Fibroblast of upper back skin (primary cell): ENCODE measurements at places on chromosomes 5 and 9.

DNA sequence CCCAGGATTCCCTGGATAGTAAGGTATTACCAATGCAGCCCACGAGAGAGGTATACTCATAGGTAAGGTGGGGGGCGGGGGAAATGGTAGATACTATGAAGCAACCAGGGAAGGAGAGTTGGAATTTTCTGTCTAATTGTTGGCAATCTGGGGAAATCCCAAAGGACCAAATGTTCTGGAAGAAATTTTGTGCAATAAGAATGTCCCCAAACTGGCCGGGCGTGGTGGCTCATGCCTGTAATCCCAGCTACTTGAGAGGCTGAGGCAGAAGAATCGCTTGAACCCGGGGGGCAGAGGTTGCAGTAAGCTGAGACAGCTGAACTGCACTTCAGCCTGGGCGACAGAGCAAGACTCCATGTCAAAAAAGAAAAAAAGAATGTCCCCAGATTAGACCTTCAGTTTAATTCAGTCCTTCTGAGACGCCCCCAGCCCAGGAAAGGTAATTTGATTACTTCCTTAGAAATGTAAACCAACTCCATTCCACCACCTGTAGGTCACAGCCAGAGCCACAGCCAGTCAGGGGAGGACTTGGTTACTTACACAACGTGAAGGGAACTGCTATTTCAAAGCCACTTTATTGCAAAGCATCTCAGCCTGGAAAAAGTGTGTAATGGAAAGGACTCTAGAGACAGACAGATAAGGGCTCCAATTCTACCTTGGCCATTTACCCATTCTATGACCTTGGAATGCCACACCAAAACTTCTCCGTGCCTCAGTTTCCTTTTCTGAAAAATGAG, 50.0 kb upstream of the KLF4 start:
- no peak for DNase-seq

DNA sequence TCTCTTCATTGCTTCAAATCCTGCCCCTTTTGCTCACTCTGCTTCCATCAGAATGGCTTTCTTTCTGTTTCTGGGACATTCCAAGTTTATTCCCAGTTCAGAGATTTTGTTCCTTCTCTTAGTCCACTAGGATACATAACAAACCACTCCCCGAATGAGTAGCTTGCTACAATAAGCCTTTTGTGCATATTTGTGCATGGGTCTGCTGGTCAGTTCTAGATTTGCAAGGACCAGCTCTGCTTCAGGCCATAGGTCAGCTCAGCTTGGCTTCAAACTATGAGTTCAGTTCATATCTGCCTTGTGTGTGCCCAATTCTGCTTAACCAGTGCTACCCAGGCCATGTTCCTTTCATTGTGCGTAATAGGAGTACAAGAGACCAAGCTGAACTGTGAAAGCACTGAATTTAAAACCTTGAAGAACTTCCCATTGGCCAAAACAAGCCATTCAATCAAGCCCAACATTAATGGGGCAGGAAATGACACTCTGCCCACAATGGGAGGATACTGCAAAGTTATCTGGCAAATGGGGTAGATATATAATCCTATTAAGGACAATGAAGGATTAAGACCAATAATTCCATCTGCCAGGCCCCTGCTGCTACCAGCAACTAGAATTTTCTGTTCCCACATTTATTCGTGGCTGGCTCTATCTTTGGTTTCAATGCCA, 328.8 kb downstream of the PRELID2 start:
- no peak for DNase-seq

GRCh38 chr9:78252616-78253015, 16.7 kb downstream of the CEP78 start:
- DNase-seq, result no peak

DNA sequence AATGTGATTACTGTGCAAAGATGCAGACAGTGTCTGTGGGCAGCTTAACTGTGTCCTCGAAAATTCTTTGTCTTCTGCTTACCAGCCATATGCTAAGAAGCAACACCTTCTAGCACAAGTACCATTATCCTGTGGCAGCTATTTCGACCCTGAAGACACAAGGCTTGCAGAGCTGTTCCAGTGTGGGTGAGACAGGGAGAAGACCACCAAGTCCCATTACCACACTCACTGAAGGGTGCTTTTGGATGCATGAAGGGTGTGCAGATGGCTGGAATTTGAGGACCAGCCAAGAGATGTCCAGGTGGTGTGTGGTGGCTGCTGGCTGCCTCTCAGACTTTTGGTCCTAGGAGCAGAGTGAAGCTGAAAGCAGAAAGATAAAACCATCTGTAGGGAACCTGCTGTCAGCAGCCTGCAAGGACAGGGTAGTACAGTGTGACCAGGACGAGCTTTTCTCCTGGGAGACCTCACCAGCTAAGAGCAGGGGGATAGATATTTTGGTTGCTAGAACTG, 161.8 kb downstream of the ICE1 start:
- DNase-seq, result no peak

DNA sequence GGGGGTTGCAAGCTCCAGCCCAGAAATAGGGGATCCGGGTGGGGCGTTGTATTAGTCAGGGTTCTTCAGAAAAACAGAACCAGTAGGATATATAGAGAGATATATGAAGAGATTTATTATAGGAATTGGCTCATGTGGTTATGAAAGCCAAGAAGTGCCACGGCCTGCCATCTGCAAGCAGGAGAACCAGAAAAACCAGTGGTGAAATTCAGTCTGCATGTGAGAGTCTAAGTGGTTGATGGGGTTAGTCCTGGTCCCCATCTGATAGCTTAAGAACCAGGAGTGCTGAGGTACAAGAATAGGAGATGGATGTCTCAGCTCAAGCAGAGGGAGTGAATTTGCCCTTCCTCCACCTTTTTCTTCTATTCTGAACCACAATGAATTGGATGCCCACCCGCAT, 123.4 kb upstream of the APC start:
- DNase-seq, result no peak

DNA sequence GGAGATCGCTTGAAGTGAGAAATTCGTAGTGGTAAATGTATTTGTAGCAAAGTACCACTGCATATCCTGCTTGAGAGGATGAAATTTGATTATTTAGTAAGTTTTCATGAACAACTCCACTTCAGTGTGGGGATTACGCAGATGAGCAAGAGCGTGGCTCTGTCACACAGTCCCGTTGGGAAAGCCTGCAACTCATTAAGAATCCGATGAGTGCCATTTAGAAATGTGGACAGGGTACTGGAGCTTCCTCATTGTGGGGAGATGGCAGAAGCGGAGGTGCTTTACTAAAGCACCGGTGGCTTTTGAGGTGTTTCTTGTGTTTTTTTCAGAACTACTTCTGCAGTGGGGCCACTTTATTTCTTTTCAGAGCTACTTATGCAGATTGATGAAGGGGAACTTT, 1.4 kb downstream of the TJP2 start:
- no peak for DNase-seq

GRCh38 chr5:1225081-1225480, at the start of gene SLC6A18:
TSS of gene SLC6A18 (plus strand) at chr5:1225381. CDS start at chr5:1225478, 97 bp downstream.
- no peak for DNase-seq

GRCh38 chr9:115759426-115759825, 394.2 kb upstream of the PAPPA start:
- DNase-seq, result peak; percentile 22

DNA sequence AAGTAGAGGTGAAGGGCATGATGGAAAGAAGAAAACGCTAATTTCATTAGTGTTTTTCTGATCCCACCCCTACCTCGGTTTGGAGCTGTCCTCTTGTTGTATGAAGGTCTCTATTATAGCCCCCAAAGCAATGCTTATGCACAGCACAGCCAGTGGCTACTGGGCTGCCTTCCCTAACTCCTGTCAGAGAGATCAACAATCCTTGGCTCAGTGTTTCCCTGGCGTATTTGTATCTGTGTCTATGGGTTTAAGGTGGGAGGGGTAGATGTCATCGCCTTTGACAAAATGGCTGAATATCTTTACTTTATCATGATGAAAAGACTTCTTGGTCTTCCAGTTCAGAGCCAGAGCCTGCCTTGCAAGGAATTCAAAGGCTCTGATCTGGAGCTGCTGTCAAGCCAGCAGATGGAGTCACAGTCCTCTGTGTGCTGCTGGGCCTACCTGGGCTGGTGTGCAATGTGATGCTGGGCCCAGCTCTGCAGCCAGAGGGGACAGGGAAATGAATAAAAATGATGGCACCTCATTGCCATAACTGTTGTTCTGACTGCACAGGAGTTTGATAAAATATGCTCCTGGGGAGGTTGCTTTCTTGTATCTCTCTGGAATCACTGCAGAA, 20.1 kb upstream of the HSPA9 start:
- no peak for DNase-seq

GRCh38 chr5:154868702-154869101, 10.3 kb downstream of the CNOT8 start:
- DNase-seq, result no peak

- DNase-seq, result peak; percentile 48
These were observed 49.1 kb downstream of the NXNL2 start for GRCh38 chr9:88583901-88584596.

- peak; percentile 40 for DNase-seq
These were observed 165.4 kb upstream of the RAI14 start for GRCh38 chr5:34490506-34491250.

DNA sequence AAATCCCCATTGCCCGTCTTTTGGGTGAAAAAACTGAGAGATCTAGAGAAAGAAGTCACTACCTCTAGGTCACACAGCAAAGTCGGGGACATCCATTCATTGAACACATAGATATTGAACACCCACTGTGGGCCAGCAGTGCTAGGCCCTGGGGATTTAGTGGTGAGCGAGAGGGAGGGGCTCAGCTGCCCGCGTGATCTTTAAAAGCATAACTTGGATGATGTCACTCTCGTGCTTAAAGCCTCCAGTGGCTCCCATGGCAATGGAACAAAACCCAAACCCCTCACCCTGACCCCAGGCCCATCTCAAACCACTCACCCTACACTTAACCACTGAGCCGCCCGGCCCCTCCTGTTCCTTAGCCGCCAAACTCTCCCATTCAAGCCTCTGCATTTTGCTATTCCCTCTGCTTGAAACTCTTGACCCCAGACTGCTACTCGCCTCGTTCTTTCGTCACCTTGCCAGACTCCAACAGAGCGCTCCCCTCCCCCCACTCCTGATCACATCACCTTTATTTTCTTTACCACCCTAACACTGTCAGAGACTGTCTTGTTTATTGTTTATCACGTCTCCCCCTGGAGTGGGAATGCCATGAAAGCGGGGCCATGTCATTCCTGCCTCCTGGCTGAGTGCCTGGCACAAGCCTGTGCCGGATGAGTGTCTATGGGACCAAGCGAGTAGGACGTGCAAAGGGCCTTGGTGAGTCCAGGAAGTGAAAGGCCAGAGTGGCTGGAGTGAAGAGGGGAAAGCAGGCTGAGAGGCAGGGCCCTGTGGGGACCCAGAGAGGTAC, 710 bp upstream of the PIP5KL1 start:
- DNase-seq, result peak; percentile 67

GRCh38 chr9:3415906-3416305, 109.9 kb downstream of the RFX3 start:
- DNase-seq, result no peak
